ENCODE measurements at places on chromosomes 5 and 9.

DNA sequence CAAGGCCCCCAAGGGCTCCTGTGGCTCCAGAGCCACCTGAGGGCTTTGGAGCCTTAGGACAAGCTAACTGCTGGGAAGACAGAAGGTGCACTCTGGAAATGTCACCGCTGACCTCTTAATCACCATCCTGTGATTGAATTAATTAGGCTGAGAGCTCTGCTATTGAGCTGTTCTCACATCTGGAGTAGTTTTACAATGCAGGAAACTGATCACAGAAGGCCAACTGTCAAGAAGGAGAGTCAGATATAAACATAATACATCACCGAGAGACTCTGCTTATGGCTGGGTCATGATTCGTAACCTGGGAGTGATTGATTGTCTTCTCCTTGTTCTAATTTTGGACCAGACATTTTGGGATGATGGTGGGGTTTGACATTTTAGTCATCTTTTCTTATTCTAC lies 226.1 kb downstream of the SLIT3 start:
- DNase-seq, result no peak

- DNase-seq, result no peak
Measured at GRCh38 chr9:105245891-105246161, 1.4 kb downstream of the SLC44A1 start.

DNA sequence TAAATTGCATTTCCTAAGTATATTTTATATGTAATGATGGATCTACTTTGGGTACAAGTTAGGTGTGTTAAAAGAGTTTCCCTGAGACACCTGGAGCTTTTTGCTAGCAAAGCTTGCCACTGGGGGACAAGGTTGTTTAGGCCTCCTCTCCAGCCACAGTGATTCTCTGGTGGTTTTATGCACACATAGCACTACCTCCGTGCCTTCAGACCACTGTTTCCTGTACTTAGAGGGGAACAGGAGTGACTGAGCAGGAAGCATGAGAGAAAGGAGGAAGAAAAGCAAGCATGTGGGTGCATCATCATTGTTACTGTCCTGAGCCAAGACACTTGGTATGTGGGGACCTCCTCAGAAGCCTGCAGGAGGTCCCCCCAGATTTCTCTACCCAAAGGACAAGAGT lies 272.1 kb downstream of the RASEF start:
- no peak for DNase-seq

GRCh38 chr5:82676661-82677060 lies 398.5 kb upstream of the RPS23 start:
- no peak for DNase-seq

- no peak for DNase-seq
Measured at GRCh38 chr9:76400534-76401096, 6.4 kb upstream of the RFK start.

DNA sequence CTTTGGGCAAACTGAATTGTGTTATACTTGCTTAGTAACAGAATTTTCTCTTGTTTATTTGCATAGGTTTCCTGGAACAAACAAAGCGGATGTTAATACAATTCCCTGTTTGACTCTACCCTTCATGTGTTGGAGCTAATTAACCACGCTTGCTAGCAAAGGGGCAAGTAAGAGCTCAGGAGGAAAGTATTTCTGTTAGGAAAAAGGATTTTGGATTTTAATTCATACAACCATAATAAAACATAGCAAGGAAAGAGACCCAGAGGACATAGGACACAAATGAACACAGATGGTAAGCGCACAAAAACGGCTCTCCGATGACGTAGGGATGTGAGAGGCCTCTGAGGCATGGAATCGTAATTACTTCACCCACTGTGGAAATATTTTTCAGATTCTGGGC lies 5.1 kb upstream of the DCAF12 start:
- no peak for DNase-seq

DNA sequence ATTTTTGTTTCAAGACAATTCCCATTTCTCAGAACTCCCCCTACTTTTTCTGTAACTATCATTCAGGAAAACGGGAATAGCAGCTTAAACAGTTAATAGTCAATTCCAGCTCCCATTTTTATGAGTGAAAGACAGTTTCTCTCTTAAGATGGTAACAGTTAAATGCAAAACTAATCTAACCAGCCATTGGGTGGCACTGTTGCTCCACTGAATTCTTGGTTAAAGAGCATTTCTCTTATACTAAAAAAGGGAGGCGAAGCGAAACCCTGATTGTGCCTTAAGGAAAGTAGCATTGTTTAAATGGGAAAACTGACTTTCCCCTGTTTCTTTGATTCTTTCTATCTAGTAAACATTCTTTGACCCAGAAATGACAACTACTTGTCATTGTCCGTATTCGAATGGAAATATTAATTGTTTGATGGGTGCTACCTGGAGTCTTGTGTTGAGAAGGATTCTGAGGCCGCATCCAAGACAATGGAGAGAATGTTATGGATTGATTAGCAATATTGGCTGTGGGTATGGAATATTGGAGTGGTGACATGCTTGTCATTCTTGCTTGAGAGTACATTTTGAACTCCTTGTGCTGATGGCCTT lies 507.8 kb downstream of the MAT2B start:
- DNase-seq, result peak; percentile 4

DNA sequence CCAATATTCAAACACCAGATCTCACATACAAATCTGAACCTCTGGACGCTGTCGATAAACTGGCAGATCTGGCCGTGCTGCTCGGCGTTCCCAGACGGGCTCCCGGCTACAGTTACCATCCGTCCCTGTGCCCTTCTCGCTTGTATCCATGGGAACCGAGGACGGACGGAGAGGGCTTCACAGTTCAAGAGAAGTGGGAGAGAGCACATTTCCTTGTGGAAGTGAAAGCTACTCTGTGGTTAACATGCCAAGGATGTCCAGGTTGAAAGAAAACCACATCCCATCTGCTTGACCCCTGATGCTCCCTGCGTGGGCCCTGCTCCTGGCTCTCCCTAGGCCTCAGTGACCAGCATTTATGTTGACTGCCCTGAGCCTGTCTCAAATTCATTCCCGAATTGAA lies 6.3 kb upstream of the DBN1 start:
- no peak for DNase-seq

GRCh38 chr9:111467778-111468367 lies 16.3 kb downstream of the ECPAS start:
- no peak for DNase-seq

DNA sequence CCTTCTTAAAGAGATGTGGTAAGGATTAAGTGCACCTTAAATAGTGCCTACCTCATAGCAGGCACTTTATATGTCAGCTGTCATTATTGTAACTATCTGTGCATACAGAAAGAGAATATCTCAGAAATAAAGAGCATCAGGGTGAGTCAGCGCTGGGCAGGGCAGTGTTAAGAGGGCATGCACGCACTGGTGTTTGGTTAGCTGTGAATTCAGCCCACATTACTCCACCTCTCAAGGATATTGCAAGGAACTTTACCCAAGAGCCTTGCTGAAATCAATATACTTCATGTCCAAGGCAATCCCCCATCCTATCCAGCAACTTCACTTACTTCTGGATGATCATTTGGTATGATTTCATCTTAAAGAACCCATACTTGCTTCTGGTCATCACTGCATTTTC lies 300.9 kb downstream of the NTRK2 start:
- DNase-seq, result no peak

- DNase-seq, result no peak
Measured at GRCh38 chr5:142872217-142872616, 102.0 kb downstream of the ARHGAP26 start.
